ENCODE measurements at places on chromosomes 1 and 21.

DNA sequence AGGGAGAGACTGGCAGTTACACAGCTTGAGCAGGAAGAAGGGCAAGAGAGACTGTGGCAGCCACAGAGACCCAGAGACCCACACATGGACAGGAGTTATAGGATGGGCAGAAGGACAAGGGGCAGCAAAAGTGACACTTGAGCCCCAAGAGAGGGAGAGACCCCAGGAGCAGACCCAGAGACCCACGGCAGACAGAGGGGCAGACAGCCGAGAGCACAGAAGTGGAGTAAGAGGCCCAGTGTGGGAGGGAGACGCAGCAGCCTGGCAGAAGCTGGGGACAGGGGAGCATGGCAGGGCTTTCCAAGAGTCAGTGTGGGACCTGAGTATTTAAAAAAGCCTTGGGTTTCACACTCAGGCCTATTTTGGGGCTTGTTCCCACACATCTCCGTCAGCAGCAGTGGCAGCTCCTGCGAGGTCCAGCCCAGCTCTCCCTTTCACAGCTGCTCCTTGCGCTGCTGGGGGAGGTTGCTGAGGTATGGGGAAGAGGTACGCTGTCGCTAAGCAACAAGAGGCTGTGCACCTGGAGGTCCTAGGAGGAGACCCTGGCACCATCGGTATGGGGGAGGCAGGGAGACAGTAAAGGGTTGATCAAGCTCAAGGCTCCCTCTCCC is 9.0 kb upstream of the MEF2D start:
- no peak for DNase-seq

DNA sequence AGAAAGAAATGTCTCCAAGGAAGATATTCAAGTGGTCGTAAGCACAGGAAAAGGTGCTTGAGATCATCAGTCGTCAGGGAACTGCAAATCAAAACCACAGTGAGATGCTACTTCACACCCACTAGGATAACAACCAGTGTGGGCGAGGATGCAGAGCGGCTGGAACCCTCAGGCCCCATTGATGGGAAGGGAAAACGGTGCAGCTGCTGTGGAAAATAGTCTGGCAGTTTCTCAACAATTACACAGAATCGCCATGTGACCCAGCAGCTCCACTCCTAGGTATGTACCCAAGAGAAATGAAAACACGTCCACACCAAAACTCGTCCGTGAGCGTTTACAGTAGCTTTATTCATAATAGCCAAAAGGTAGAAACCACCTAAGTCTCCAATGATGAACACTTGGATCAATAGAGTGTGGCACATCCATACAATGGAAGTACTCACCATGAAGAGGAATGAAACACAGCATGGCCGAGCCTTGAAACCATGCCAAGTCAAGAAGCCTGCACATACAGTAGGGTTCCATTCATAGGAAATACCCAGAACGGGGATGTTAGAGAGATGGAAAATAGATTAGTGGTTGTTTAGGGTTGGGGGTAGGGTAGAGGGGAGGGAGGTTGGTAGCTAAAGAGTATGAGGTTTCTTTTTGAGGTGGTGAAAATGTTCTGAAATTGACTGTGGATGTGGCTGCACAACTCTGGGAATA is 6.1 kb downstream of the DFFB start:
- no peak for DNase-seq

DNA sequence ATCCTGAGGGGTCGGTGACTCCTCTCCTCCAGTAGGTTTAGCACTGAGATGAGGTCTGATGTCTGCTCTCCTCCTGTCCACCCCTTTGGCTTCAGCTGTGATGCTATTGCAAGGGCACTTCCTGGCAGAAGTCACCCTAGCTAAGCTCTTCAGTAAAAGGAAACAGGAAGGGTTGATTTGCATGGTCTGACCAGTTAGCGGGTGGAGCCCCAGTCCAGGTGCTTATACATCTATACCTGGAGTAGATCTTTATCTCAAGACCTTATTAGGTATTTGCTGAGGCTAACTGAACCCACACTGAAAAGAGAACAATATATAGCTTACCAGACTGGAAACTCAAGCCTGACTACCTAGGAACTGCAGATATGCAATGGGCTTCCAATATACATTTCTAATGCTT is 28.9 kb upstream of the NFASC start:
- DNase-seq, result no peak

GRCh38 chr1:7177021-7177420 is 391.8 kb downstream of the CAMTA1 start:
- DNase-seq, result peak; percentile 11

DNA sequence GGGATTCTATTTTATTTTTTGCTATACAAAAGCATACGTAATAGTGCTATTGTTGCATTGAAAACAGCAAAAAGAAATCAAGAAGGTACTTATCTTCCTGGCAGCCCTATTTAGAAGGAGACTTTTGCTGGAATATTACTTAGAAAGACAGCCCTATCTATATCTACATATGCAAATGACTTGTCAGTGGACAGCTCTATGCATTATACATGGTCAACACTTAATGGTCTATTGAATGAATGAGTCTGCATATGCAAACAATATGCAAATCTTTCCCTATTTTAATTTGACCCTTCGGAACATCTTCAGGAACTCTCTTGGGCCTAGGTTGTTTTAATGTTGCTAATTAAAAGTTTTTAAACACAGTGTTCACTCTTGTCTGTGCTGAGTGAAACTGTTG is 110.8 kb downstream of the PLXNA2 start:
- no peak for DNase-seq

DNA sequence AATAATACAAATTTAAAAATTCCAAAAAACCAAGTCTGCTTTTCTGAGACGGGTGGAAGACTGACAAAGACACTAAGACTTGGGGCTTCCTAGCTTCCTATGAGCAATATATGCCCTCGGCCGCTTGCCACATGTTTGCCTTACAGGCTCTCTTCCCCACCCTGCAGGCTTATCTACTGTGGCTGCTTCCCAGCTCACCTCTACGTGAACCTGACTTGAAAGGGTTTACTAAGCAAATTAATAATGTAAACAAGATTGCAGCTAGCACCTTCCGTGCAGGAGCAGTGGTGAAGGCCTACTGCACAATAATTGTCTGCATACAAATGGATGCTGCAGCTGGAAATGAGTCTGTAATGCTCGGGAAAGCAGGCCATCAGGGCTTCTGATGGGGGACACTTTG is 152.9 kb upstream of the DAB1 start:
- DNase-seq, result no peak

- DNase-seq, result peak; percentile 56
Measured at GRCh38 chr1:206472454-206472853, 2.2 kb downstream of the IKBKE start.

DNA sequence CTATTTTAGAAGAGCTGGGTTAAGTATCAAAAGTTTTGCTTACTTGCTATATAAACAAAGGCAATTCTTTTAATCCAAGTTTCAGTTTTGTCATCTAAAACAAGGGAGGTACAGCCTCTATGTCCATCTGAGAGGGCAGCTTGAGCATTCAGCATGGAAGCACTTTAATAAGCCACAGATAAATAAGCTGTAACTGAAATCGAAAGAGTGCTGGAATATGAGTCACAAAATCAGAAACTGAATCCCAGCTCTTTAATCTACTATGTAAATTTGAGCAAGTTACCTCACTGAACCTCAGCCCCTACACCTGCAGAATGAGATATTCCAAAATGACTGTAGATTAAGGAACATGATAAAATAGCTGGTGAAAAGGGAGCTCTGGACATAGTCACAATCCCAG is 80.0 kb upstream of the HP1BP3 start:
- no peak for DNase-seq

DNA sequence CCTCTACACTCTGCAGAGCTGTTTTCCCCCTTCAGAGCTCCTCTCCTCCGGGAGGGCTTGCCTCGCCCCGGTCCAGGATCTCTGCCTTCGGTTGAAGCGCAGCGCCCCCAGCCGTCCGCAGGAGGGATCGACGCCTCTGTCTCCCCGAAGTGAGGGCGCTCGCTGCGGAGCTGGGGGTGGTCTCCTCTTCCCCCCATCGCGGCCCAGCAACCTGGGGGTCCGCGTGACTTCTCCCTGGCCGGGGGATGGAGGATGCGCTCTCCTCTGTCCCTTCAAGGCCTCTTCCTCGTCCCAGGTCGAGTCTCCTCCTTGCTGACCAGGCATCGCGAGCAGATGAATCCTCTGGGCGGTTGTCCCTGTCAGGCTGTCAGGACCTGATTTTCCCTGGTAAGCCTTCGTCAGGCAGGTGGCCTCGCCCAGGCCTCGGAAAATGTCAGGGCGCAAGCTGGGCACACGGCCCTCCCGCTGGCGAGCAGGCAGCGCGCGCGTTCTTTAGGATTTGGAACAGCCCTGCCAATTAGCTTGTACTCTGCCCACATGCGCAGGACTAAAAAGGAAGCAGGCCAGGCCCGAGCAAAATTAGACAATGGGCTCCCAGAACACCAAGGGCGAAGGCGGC is 90.5 kb downstream of the EDEM3 start:
- peak; percentile 83 for DNase-seq

Measured in mesendoderm (in vitro differentiated cells).